ENCODE measurements at places on chromosomes 3 and 15.
A peak's percentile ranks its signal among the peaks of the same experiment; 100 is the strongest.

DNA sequence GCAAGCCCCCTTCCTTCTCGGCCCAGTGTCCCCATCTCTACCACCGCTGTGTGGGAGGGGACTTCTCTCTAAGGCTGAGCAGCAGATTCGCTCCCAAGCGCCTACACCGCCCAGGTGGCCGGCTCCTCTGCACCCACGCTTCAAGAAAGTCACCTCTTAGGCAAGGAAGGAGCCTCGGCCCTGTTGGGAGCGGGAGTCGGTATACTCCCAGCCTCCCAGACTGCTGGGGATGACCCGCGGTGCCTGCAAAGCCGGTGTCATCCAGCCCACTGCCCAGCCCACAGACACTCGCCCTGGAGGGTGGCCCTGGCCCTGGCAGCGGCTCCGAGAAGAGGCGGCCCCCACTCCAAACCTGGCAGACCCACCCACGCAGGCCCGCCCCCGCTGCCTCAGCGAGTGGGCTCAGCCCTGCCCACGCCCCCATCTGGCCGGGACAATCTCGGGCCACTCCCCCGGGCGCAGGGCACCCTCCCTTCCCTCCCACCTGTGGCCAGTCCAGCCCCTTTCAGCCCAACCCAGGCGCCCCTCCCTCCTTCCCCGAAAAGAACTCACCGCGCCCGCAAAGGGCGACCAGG, 396 bp downstream of the CHRNB4 start:
- H3K4me1 ChIP-seq, result peaks cover 10% of the 10 kb centered on the region
- no peaks in the 10 kb centered on the region for H3K36me3 ChIP-seq
- H3K4me3 ChIP-seq, result peak overlapping the region; percentile 46
- no peak overlapping the region for H3K27ac ChIP-seq
- H3K27me3 ChIP-seq, result peaks cover 10% of the 10 kb centered on the region

DNA sequence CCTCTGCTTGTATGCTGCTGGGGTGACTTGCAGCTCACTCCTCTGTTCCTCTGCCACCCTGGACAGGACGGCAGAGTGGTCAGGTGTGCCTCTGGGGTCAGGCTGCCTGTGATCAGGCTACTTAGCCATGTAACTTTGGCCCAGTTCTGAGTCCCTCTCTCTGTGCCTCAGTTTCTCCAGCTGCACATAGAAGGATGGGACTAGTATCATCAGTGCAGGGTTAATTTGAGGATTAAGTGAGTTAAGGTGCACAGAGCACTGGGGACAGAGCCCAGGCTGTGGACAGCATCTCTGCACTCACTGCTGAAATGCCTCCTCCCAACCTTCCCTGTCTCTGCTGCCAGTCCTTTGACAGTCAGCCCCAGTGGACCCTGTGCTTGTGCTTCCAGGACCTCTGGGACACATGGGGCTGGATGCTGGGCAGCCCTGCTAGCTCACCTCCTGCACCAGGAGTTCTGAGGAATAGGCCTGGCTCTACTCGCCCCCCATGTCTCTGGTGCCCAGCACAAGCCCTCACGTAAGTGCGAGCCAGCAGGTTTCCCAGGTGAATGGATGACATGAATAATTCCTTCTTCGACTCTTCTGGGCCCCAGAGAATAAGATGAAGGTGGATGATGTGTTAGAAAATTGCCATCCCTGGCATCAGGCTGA, 19.3 kb upstream of the PRR23E start:
- no peak overlapping the region for H3K27ac ChIP-seq
- DNase-seq, result no peak
- H3K36me3 ChIP-seq, result no peaks in the 10 kb centered on the region
- H3K27me3 ChIP-seq, result peaks cover 3% of the 10 kb centered on the region

- peaks cover 22% of the 10 kb centered on the region for H3K36me3 ChIP-seq
- no peaks in the 10 kb centered on the region for H3K4me1 ChIP-seq
- no peak overlapping the region for H3K4me3 ChIP-seq
These were observed 17.5 kb upstream of the PPIB start for GRCh38 chr15:64180235-64180824.

GRCh38 chr3:149435996-149436885, 38.3 kb upstream of the TM4SF4 start:
- H3K27me3 ChIP-seq, result no peaks in the 10 kb centered on the region
- H3K36me3 ChIP-seq, result no peaks in the 10 kb centered on the region
- no peak overlapping the region for H3K27ac ChIP-seq
- no peak overlapping the region for H3K4me3 ChIP-seq
- DNase-seq, result no peak

DNA sequence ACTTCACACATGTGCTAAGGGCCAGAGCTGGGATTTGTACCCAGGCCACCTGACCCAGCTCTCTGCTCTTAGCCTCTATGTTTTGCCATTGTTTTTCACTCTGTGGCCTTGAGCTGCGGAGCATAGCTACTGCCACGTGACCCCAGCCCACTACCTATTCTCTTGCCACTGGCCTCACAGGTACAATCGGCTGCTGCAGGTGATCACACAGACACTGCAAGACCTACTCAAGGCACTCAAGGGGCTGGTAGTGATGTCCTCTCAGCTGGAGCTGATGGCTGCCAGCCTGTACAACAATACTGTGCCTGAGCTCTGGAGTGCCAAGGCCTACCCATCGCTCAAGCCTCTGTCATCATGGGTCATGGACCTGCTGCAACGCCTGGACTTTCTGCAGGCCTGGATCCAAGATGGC, 46.2 kb downstream of the SEMA3G start:
- H3K27ac ChIP-seq, result no peak overlapping the region
- no peaks in the 10 kb centered on the region for H3K4me1 ChIP-seq
- DNase-seq, result no peak
- peaks cover 45% of the 10 kb centered on the region for H3K36me3 ChIP-seq
- no peaks in the 10 kb centered on the region for H3K27me3 ChIP-seq
- H3K4me3 ChIP-seq, result no peak overlapping the region

All from effector memory CD4-positive, alpha-beta T cell (primary cell).